ENCODE measurements at places on chromosomes 2 and 18.

DNA sequence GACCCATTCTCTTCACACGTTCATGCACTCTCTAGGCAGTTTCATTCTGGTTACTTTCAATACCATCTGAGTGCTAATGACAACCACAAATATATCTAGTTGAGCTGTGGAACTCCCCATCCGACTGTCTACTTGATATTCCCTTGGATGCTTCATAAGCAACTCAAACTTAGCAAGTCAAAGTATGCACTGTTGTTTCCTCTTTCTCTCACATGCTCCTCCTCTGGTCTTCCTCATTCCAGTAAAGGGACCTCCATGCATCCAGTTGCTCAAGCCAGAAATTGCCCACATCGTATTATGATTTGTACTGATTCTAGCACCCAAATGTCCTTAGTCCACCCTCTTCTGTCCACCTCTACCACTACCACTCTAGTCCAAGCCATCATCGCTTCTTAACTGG, 22.3 kb downstream of the SEMA4F start:
- no peak for DNase-seq

DNA sequence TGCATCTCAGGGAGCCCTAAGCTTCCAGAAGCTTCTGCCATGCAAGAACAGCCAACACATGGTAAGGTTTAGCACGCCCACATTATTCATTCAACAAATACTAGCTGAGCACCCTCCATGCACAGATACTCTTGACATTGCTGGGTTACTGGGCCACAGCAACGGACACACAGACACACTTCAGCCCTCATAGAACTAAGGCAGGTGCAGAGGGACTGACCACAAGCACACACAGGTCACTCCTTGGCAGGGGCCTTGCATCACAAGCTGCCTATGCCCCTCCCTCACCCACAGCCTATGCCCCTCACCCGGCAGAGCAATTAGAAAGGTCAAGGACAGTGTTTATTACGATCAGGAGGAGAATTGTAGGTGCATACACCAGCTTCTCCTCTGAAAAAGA, 15.8 kb downstream of the SLC14A2 start:
- no peak for DNase-seq

DNA sequence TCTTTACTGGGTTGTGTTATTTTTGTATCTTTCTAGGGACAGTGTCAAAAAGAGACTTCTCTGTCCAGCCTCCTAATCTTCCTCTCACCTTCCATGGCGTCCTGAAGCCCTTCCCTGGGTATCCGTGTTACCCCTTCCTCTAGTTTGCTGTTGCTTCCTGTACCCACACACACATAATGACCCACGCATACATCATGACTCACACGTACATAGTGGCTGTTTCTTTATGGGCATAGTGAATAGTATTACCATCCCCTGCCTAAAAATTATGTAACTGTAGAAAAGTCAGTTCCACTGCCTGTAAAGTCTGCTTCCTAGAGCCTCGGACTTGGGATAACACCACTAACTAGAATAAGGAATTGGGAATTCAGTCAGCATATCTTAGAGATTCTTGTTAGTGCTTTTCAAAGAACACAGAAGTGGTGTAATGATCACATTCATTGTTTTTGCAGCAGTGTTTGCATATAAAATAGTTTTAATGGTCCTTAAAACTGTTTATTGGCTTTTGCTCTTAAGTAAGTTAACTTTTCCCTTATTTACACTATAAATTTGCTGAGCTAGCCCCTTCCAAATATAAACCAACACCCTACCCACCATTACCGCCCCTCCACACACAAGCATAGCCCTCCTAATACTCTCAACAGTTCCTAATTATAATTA, 308.4 kb upstream of the RAB12 start:
- DNase-seq = no peak

DNA sequence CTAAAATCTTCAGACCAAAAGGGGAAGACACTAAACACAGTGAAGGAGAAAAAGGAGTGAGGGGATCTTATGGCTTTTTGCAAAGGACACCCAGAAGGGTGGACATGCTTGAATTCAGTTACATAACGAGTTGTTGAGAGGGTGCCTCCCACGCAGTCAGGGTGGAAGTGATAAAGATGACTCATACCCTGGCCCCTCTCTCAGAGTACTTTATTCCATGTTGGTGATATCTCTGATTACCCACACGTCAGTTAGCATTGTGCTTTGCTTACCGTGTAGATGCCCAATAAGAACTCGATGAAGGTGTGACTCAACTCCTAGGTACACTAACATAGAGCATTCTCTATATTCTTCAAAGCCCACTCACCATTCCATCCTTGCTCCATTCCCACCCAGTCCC, 44.4 kb downstream of the EN1 start:
- DNase-seq = no peak

- DNase-seq = no peak
Measured at GRCh38 chr18:76974386-76974785, 152.0 kb downstream of the ZNF236 start.

- DNase-seq = no peak
Measured at GRCh38 chr18:73829146-73829545, 318.5 kb downstream of the FBXO15 start.

DNA sequence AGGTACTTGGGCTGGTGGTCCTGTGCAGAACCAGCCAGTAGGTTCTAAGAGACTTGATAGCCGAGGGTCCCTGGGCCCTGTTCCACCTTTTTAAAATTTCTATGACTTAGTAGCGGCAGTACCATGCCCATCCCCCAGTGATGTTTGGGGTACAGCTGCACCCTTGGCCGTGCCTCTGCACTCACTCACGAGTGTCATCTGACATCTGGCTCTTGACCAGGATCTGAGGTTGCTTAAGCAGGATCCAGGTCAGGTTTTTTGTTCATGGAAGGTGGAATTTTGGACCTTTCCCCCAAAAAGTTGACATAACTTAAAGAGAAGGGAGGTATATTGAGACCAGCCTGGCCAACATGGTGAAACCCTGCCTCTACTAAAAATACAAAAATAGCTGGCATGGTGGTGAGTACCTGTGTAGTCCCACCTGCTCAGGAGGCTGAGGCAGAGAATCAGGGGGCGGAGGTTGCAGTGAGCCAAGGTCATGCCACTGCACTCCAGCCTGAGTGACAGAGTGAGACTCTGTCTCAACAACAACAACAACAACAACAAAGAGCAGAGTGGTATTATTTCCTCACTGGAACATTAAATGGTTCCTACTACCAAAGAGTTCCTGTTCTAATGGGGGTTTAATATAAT, 163.6 kb downstream of the NEDD4L start:
- DNase-seq = no peak

GRCh38 chr2:177322801-177323261, 58.3 kb upstream of the NFE2L2 start:
- no peak for DNase-seq

DNA sequence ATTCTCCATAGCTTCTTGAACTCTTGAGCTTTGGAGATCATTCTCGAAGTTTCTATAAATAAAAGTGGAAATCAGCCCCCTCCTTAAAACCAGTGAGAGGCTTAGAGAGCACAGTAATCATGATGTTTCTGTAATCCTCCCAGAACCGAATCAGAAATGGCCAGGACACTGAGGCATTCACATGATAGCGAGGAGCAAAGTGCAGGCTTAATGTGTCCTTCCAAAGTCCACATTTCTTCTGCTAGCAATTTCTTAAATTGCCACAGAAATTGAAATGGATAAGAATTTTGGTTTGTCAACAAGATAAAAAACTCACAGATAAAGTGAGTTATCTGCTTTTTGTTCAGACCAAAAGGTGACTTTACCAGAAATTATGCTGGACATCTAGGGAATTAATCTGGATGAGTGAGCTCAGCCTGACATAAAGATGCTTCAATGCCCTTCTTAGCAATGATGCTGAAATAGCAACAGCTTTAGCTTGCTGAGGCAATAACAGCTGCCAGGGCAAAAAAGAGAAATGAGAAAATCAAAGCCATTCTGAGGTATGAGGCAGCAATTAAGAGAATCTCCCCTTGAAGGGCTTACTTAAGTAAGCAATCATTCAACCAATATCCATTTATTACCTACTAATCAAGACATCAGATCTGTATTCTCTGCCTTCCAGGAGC, 82.4 kb upstream of the PHLPP1 start:
- DNase-seq = no peak

GRCh38 chr2:95323347-95324155, 26.4 kb downstream of the KCNIP3 start:
- no peak for DNase-seq

DNA sequence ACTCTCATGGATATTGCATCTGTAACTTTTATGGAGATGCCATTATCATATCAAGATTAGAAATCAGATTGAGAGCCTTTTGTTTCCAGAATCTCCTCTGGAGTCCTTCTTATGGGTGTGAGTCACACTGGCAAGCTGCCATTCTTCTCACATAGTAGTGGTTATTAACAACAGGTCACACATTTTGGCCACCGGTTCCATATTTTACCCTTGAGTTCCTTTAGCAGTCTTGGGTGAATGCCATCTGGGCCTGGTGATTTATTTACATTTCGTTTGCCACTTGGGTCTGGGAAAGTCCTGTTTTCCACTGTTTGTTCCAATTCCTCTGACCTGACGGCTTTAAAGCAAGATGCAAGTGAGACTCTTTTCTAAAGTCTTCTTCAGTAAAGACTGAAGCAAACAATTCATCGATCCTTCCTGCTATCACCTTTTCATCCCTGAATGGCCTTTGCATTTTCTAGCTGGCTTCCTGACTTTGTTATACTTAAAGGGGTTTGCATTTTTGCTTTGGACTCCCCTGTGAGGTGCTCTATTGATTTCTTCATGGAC, 80.5 kb upstream of the CAVIN2 start:
- peak; percentile 92 for DNase-seq

GRCh38 chr18:74196220-74197119, 48.1 kb downstream of the TIMM21 start:
- DNase-seq = no peak

Measured in HS-27A (cell line).